ENCODE measurements at places on chromosomes 3 and 15.

- DNase-seq = no peak
Observed at GRCh38 chr15:65963911-65964482, 94.7 kb downstream of the RAB11A start.

DNA sequence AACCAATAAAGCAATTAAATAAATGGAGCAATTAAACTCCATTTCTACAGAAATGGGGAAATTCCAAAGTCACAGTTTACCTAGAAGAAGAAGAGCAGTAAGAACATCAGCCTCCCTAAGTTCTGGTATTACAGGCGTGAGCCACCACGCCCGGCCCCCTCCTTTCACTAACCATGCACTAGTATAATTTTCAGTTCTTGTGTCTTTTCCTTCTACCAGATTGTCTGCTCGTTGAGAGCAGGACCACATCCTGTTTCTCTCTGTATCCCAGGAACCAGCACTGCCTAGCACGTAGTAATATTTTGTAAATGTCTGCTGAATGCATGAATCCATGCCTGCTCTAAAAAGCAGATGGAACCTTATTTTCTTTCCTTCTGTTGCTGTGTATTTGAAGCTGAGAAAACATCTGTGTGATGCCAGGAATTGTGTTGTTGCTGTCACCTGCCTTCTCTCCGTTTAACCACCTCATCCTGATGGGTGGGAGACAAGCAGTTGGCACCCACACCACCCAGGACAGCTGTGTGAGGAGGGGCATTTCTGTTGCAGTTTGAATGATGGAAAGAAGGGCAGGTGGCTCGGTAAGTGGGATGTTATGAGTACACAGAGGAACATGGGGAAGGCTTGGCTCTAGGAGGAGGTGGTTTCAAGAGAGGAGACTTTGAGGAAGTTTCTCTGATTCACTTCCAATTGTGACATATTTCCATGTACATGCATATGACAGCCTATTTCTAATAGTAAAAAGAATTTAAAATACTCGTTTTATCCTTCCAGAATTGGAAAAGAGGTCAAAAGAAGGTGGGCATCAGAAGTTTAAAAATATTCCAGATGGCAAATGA is 30.1 kb downstream of the PXYLP1 start:
- DNase-seq = no peak

DNA sequence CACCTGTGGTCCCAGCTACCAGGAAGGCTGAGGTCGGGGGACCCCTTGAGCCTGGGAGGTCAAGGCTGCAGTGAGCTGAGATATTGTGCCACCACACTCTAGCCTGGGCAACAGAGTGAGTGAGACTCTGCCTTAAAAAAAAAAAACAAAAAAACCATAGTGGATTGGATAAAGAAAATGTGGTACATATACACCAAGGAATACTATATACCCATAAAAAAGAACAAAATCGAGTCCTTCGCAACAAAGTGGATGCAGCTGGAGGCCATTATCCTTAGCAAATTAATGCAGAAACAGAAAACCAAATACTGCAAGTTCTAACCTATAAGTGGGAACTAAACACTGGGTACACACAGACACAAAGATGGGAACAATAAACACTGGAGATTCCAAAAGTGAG is 20.6 kb upstream of the ARF4 start:
- DNase-seq = no peak

- no peak for DNase-seq
Observed at GRCh38 chr15:96818861-96819260, 488.4 kb downstream of the NR2F2 start.

DNA sequence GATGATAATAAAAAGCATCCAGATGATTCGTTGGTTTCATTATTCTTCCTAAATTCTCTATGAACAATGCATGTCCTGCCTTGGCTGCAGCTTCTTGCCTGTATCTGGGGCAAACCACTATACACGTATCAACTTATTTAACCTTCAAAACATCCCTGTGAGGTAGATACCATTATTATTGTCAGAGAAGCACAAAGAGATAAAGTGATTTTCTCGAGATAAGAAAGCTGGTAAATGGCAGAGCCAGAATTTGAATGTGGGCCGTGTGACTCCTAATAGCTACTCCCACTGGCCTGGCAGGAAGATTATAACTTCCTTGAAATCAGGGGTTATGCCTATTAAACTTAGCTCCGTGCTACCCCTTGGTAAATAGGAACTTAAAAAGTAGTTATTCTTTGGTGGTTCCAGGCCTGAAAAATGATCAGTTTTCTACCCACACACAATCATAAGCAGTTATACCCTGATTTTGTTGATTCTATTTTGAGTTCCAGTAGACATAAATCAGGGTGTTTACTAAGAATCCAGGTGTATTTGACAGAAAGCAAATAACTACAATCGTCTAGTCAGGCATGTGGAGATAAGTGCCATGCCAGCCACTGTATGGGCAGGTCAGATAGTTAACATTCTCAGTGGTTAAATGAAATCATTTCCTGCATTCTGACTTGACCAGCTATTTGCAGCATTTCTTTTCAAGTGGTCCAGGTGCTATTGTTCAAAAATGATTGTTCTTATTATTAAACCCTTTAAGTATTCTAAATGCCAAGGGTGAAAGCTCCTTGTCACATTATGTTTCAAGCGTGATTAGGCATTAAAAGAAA is 99.2 kb upstream of the LRRN1 start:
- DNase-seq = no peak

- no peak for DNase-seq
Observed at GRCh38 chr15:40042791-40043320, 3.9 kb upstream of the SRP14 start.

- peak; percentile 29 for DNase-seq
Observed at GRCh38 chr3:129185783-129186182, 2.1 kb upstream of the CNBP start.

DNA sequence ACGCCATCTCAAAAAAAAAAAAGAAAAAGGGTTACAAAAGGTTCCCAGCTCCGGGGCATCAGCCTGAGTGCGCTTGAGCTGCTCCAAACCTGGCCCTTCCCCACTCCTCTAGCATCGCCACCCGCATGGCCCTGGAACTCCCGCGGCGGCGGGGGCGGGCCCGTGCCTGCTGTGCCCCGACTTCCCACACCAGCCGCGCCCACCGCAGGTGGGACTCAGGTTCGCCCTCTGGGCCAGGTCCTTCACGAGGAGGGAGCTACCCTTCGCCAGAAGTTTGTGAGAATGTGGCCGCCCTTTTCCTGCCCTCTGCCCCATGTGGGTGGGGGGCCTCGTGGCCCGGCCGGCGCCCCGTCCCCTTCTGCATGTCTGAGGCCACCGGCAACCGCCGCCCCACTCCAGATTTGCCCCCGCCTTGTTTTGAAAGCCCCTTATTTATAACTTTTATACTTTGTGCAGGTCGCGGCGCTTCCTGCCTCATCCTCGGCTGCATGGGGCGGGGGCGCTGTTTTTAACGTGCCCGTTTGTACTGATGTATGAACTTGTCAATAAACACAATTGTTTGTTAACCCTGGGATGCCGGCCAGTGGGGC is 507 bp upstream of the JMJD7 start:
- DNase-seq = peak; percentile 26

DNA sequence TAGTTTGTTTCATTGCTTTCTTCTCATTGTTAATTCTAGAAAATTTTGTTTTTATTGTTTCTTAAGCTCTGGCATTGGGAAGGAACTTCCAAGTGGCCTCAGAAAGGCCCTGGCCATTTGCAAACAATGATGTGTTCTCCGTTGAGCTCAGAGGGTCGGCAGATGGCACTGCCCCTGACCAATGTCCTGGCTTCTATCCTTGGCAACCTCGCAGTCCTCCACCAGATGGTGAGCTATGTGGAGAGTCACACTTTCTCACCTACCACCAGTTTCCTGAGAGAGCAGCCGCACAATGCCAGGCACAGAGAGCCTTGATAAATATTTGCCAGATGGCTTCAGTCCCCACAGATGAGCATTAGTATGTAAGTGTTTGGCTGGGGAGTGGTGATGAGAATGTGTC is 343.7 kb downstream of the EPHB1 start:
- no peak for DNase-seq

DNA sequence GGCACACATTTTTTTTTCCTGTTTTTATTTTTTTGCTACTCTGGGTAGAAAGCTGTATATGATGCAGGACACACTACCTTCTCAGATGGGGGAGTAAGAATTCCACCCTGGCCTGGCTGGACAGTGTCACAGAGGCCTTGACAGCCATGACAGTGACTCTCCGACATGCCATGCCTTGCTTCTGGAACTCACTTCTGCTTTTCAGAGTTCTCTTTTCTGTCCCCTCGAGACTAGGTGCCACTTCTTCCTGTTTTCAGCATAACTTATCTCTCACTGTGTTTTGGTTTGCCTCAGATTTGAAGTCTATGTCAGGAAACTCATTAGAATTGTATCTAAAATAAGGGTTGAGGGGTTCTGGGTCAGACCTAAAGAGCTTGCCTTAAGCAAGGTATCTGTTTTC is 69.1 kb upstream of the SEC13 start:
- DNase-seq = peak; percentile 66

GRCh38 chr15:34889476-34889875 is 80.1 kb downstream of the AQR start:
- DNase-seq = no peak

- DNase-seq = peak; percentile 85
Observed at GRCh38 chr3:161273589-161274218, 52.6 kb downstream of the NMD3 start.

DNA sequence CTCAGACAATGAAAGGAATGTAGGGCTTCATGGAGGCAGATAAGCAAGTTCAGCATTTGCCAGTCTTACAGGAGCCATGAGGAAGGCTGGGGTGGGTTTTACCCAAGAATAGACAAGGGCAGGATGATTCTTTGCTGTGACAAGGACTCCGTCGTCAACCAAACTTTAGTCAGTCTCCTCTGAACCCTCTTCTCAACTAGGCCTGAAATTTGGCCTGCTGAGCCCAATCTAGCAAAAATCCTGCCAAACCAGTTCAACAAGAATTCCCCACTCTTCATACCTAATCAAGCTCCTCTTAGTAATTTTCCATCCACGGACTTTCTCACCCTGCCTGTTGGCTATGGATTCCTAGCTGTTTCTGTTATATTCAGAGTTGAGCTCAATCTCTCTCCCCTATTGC is 280.5 kb downstream of the TBL1XR1 start:
- DNase-seq = no peak

- no peak for DNase-seq
Observed at GRCh38 chr3:49273825-49274532, 3.1 kb downstream of the C3orf62 start.

DNA sequence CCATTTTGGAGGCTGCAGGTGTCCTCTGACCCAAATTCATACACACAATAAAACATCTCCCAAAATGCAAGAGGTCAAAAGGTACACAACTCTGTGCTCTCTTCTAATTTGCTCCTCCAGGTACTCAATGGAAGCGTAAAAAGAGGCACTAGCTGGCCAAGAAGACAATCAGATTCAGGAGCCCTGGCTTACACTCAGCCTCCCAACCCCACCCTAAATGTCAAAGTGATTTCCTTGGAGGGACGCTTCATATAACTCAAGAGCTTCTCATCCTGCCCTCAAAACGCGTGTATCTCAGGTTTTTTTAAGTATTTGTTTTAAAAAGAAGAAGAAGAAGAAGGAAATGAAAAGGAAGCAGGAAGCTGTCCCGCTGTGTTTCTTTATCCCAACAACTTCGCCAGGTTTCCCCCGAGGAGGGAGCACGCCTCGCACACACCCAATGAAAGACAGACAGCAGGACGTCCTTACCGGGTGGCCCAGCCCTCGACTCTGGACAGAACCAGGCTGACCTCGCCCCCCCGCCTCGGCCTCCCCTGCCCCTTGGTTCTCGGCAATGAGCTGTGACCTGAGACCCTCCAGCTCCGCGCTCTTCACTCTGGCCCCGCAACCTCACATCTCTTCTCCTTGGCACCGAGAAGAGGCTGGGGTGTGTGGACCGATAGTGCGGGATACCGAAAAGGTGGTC is 620.7 kb upstream of the ZNF385D start:
- peak; percentile 51 for DNase-seq

DNA sequence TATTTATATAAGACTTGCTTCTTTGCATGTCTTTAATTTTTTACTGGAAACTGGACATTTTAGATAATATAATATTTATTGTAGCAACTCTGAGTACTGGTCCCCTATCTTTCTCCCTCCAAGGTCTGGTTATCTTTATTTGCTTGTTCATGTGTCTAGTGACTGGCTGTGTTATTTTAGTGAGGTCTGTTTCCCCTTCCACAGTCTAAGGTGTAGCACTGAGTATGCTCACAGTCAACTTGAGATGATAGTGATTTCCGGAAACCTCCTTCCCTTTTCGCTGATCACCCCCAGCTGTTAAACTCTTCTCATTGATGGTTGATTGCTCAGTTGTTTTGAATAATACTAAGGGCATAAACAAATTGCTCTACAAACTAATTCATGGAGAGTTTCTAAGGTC is 37.0 kb downstream of the PCNP start:
- peak; percentile 54 for DNase-seq

DNA sequence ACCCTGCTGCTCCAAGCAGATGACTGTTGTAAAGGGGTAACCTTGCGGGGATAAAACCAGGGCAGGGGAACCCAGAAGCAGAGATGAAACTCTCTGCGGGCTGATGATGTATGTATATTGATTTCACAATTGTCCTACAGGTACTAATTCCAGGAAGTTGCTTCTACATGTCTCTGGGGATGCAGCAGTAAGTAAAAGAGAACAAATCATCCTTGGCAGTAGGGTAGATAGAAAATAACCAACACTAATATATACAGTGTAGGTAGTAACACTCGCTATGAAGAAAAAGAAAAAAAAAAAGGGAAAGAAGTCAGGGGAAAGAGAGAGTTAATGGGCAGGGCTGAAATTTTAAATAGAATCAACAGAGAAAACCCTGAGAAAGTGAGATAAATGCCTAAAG is 50.2 kb downstream of the EPHA3 start:
- no peak for DNase-seq

DNA sequence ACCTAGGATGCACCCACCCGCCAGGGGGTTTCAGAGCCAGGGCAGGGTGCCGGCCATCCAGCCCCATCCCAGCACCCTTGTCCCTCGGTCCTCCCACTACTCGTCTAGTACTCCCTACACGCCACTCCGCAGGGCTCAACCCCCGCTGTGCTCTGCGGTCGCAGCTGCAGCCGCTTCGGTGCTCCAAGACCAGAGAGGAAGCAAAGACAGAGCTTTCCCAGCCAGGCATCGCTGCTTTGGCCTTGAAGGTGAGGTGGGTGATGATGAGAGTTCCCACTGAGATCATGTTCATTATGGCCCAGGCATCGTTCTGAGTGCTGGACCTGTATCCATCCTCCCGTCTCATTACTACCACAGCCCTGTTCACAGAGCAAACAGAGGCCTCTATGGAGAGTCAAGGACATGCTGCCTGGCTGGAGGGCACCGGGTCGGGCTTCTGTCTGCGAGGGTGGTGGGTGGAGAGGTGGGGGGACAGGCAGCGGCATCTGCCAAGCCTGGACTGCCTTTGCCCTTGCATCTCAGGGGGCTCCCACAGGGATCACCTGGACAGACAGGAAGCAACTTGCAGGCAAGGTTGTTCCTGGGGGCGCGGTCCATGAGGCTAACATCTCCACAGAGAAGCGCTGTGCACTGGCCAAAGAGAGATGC is 66.9 kb downstream of the KLF13 start:
- DNase-seq = no peak

- DNase-seq = no peak
Observed at GRCh38 chr3:119620899-119621298, 23.2 kb downstream of the PLA1A start.

DNA sequence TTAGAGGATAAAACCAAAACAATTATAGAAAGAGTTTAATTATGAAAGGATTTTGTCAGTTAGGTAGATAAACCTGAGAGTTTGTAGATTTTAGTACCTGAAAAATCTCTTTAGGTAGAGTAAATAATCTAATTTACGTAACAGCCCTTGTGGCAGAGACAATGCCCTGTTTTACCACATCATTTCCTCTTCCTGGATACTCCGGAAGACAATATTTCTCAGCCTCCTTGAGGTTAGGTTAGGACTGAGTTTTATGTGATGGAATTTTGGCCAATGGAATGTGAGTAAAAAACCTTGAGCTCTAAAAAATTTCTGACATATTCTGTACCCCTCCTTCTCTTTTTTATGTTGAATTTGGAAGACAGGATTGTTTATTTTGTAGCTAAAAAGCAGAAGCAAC is 50.7 kb upstream of the TPRG1 start:
- no peak for DNase-seq
